ENCODE measurements at places on chromosomes 12 and 14. TPM values are rescaled to one million over a fixed set of nuclear protein-coding genes. Genes with fewer than 3 reads are reported as not detected.

Gene SYNE3
- total RNA-seq: 1.2 TPM

Gene WNT1
- not detected for total RNA-seq

Gene CPM
- total RNA-seq: 2.9 TPM

Gene AQP2
- total RNA-seq: not detected

Gene DCN
- total RNA-seq: 41.6 TPM

Gene CMKLR1
- 1.2 TPM for total RNA-seq

Gene PMCH
- total RNA-seq: 0.41 TPM

Gene PTGDR
- total RNA-seq: 0.41 TPM

Gene AEBP2
- total RNA-seq: 42.0 TPM

Gene HELB
- 3.3 TPM for total RNA-seq

Gene TAS2R13
- 2.4 TPM for total RNA-seq

Gene DLGAP5
- total RNA-seq: 4.9 TPM

Gene STYK1
- 2.9 TPM for total RNA-seq

Gene C3AR1
- 1.6 TPM for total RNA-seq

Gene FOXM1
- 0.82 TPM for total RNA-seq

Gene CCDC38
- total RNA-seq: not detected

Gene KRT83
- not detected for total RNA-seq

Gene B4GALNT3
- total RNA-seq: 2.4 TPM

Gene TMTC2
- total RNA-seq: 15.9 TPM

Gene PZP
- under 0.01 TPM for total RNA-seq

Gene CD9
- 26.5 TPM for total RNA-seq

Gene FGF6
- not detected for total RNA-seq

Gene B3GNT4
- 11.8 TPM for total RNA-seq

Gene PLEKHG7
- not detected for total RNA-seq

Gene SERPINA1
- 1.6 TPM for total RNA-seq

Gene ZNF705A
- not detected for total RNA-seq

Gene GPHB5
- total RNA-seq: not detected

Gene OAS3
- 2.0 TPM for total RNA-seq

Gene IL22
- total RNA-seq: not detected

Gene LDHB
- 495 TPM for total RNA-seq

Gene CLEC2B
- total RNA-seq: 1.6 TPM

Gene SLC17A8
- total RNA-seq: 11.0 TPM

Gene HSPA2
- total RNA-seq: 9.0 TPM

Gene BRAP
- 32.2 TPM for total RNA-seq

Gene MVK
- total RNA-seq: 14.3 TPM

Gene CD27
- total RNA-seq: 0.41 TPM

Gene HECTD4
- total RNA-seq: 85.6 TPM

Gene COQ5
- 25.3 TPM for total RNA-seq

Gene LYZ
- 4.9 TPM for total RNA-seq

Gene POP5
- 27.3 TPM for total RNA-seq

Gene ETFBKMT
- total RNA-seq: 4.5 TPM

Gene CIT
- 11.4 TPM for total RNA-seq

Gene RAPGEF3
- total RNA-seq: 7.7 TPM

Gene NYNRIN
- total RNA-seq: 9.8 TPM

Gene ADAMTS20
- total RNA-seq: 0.41 TPM

Gene BIN2
- 1.2 TPM for total RNA-seq

Gene MANSC1
- total RNA-seq: 2.4 TPM

Gene DNAJC22
- total RNA-seq: under 0.01 TPM

Gene SIX1
- total RNA-seq: 0.41 TPM

Gene INHBE
- total RNA-seq: not detected

Gene LBHD2
- not detected for total RNA-seq
